CMK (cell line): ENCODE measurements at places on chromosomes 13 and 19.

DNA sequence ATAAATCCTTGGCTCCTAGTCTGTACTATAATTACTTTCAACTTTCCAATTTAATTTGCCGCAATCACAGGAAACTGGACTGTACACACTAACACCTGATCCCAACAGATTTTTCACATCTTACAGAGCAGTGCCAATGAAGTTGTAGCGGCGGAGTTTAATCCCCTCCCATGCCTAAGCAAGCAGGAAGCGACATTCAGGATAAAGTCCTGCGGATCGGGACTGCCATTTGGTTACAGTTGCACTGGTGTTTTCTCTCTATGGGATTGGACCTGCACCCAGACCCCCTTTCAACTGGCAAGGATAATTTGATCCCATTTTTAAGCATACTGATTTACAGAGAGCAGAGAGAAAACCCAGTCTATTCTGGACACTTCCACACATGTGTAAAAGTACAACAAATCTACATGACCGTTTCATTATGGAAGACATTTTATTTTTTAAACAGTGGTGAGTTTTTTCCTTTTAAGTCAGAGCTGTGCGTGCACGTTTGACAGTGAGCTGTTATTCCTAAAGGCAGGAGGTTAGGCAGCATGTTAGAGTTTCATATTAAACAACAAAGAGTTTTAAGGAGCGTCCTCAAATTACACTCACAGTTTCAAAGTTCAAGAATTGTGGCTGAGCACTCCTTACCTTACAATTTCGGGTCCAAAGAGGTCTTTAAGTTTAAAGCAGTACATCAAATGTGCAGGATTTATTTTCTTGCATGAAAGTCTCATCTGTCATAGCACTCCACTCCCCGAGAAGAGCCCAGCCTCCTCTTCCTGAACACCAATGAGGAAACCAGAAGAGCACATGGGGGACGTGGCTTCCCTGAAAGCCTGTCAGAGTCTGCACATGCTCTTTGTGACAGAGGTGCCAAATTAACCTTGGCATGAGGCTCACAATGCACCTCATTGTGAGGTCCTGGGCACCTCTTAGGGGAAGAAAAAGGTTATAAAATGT, 141.6 kb upstream of the RFC3 start:
- DNase-seq, result no peak

DNA sequence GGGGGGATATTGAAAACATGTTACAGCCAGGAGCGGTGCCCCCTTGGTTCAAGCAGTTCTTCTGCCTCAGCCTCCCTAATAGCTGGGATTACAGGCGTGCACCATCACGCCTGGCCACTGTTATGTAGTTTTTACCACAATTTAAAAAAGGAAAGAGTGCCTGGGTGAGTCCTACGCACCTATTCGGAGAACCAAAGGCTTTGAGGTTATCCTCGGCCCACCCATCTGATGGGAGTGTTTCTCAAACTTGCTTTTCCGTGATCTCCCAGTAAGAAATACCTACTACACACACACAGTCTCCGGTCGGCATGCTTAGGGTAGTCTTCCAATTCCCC, 4.2 kb upstream of the GP6 start:
- DNase-seq, result no peak

DNA sequence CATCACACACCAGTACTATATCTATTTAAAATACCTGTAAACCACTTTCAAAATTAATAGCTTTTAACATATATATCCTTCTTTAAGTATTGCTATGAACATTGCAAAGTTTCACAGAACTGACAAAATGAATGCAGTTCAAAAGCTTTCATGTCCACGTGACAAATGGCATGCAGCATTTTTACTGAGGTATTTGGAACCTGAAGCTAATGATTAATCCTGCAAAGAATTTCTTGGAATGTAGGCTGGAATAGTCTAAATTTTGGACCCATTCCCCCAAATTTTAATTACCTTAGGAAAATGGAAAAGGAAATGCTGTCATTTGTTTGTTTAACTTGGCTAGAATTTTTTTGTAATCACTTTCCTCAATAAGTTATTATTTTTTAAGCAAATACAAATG, 423.8 kb upstream of the GPC6 start:
- DNase-seq, result no peak

DNA sequence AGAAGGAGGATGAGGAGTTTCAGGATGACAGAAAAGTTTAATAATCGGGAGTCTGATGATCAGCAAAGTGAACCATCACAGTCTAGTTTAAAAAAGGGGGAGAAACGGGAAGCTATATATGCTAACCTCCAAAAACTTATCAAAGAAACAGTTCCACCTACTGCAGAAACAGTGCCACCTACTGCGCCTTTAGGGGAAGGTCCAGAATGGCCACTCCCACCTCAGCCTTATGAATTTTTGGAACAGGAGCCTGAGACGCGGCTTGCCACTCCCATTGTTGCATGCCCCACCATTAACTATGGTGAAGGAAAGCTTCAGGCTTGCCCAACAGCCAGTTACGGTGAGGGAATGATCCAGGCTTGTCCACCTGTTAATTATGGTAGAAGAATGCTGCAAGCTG, 929.0 kb downstream of the SLITRK6 start:
- DNase-seq, result no peak

- DNase-seq, result no peak
Measured at GRCh38 chr13:101919541-101920181, 467.2 kb downstream of the ITGBL1 start.

DNA sequence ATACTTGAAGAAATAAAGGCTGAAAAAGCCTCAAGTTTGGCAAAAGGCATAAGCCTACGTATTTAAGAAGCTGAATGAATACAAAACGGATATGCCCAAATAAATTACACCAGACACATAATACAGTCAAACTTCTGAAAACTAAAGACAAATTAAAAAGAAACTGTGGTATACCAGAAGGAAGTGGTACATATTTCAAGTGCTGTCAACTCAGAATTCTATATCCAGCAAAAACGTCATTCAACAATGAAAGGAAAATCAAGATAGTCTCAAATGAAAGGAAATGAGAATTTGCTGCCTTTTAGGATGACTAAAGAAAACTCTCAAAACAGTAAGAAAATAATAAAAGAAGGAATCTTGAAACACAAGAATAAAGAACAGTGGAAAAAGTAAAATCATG, 69.5 kb downstream of the POLR1D start:
- DNase-seq, result no peak

DNA sequence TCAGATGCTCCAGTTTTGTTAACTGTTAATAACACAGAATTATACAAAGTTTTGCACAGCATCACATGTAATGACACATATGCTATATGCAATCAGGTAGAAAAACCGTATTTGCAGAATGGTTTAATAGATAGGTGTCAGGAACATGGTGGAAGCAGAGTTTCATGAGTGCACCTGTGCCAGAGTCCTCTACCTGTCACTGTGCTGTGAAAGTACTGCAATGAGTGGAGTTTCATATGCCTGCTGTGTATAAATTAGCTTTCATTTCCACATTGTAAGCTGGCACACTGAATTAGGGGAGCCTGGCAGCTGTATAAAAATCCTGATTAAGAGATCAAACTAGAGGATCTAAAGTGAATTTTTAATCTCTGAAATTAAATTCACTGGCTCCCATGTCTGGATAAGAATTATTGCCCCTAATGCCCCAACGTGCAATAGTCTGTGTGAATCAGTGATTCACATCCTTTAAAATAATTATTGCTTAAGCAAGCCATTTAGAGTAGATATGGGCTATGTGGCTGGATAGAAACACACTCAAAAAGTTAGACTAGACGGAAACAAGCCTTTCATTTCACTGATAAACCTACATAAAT, 8.5 kb upstream of the EEF1AKMT1 start:
- no peak for DNase-seq

DNA sequence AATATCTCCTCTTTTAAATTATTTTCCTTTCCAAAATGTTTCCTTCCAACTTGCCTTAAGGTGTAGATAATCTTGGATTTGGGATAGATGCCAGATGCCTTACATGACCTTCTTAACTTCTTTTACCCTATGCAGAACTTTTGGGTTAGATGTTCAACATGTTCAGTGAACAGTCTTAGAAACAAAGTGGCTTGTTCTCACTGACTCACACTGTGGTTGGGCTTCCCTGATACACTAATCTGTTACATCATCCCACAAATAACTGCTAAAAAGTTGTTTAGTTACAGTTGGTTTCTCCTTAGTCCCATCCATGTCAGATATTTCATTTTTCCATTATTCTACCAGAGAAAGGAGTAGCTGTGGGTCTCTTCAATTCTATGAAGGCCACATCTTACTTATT, 2638.2 kb downstream of the PCDH9 start:
- DNase-seq, result no peak

- DNase-seq, result no peak
Measured at GRCh38 chr13:55761986-55762385, 1378.7 kb upstream of the PRR20A start.

GRCh38 chr19:17965370-17966128, 1.4 kb upstream of the KCNN1 start:
- no peak for DNase-seq

GRCh38 chr13:32026623-32027022, 5.0 kb upstream of the FRY start:
- no peak for DNase-seq

DNA sequence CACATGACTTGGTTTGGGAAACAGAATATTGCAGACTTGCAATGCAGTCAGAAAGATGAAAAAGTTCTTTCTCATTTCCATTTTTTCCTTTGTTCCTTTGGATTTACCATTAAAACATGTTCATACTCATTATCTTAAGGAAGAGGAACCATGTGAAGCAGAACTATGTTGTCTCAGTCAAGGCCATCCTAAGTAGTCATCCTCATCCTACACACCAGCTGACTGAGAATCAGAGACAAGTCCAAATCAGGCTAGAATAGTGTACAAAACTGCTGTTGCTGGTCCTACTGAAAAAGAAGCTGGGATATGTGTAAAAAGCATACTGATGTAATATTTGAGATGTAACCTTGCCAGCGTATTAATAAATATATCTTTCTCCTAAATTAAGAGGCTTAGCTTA, 433.4 kb downstream of the SLITRK5 start:
- DNase-seq, result no peak

DNA sequence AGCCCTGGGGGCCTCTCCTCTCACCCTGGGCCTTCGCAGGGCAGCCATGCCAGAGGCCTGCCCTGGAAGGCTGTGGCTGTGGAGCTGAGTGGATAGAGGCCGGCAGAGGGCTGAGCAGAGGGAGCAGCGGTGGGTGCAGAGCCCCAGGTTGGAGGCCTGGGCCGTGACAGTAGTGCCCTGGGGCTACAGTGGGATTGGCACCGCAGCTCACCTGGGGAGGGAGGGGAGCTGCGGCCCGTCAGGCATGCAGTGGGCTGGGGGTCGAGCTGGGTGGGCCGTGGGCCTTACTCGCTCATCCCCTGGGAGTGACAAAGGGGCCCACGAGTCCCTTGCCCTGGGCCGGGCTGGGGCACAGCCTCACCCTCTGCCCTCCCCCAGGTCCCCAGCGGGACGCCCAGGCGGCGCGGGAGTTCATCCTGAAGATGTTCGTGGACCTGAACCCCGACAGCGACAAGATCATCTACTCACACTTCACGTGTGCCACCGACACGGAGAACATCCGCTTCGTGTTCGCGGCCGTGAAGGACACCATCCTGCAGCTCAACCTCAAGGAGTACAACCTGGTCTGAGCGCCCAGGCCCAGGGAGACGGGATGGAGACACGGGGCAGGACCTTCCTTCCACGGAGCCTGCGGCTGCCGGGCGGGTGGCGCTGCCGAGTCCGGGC, 15.1 kb upstream of the GNA15 start:
- DNase-seq, result no peak

DNA sequence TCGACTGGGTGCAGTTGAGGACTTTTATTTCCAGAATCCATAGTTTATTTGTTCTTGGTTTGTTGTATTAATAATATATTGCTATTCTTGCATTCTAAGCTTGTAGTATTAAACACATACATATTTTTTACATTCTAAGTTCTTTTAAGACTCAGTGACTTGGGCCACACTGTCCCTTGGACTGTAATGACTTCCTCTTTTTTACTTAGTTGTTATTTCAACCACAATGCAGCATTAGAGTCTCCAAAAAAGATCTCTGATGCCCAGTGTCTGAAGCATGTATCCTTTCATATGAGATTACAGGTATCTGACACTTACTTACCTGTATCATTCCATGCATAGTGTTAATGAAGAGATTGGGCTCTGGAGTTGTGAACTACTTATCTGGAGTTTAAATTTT, 864.9 kb upstream of the PCDH20 start:
- DNase-seq, result no peak

GRCh38 chr13:30235216-30235615, 72.1 kb downstream of the KATNAL1 start:
- no peak for DNase-seq

DNA sequence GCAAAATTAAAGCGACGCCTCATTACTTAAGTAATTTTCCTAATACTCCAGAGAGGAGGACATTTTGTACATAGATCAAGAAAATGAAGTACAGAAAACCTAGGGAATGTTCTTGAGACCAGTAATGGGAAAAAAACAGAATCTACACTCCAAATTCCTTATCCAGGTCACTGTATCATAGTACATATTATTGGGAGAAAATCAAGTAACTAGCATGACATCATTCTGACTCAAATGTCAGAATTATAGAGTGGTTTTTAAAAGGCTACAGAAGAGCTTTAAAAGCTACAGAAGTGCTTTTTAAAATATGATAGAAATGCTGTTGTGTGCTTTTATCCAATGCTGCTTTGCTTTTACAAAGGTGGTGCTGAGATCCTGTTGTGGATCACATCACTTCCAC, 86.3 kb upstream of the SLC15A1 start:
- no peak for DNase-seq

GRCh38 chr13:46071590-46072249, 19.2 kb upstream of the ZC3H13 start:
- DNase-seq, result no peak

DNA sequence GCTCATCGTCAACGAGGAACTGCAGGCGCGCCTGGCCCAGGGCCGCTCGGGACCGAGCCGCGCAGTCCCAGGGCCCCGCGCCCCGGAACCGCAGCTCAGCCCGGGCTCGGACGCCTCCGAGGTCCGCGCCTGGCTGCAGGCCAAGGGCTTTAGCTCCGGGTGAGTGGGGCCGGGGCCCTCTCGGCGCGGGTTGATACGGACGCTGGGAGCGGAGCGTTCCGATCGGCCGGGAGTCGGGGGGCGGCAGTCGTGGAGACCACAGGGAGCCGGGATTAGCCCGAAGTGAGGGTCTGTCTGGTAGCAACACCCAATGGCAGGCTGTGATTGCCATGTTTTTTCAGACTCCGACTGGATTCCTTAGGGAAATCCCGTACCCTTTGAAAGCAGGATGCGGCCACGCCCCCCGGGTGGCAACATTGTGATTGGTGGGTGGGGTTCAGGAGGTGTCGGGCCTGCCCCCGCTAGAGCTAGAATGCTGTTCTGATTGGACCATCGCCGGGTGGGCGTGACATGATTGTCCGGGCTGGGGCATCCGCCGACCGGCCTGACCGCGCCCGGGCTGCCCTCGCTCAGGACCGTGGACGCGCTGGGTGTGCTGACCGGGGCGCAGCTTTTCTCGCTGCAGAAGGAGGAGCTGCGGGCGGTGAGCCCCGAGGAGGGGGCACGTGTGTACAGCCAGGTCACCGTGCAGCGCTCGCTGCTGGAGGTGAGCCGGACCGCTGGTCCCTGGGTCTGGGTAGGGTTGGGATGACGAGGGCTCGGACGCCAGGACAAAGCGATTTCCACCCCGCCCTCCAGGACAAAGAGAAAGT, 11.3 kb downstream of the EPS8L1 start:
- no peak for DNase-seq

GRCh38 chr13:99809496-99809895, 162.1 kb downstream of the ZIC5 start:
- DNase-seq, result no peak
